ENCODE measurements at places on chromosomes 11 and 22.

DNA sequence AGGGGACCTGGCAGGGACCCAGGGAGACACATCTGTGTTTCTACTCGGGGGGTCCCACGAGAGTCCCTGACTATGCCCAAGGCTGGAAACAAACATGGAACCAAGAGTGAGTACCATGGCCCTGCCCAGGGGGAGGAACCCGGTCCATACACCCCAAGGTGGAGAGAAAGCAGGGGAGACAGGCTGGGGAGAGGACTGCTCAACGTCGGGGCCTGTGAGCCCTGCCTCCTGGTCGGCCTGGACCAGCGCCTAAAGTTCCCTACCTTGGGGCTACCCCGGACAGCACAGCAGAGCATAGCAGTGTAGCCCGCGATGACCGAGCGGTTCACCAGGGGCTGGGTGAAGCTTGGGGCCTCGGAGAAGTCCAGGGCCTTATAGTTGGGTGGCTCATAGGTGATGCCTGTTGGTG is 20.2 kb downstream of the MYBPC3 start:
- no peak for DNase-seq

DNA sequence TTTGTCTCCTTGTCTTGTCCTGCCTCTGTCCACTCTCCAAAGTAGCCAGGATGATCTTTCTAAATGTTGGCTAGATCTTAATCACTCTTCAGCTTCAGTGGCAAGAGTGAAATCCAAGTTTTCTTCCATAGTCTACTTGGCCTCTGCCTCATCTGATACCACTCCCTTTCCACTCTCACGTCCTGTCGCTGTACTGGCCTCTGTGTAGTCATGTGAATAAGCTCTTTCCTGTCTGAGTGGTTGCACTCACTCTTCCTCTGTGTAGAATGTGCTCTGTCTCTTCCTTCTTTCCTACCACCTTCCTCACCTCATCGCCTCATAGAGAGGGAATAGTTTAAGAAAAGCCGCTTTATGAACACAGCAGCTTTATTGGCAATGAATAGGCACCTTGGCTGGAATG is 86.5 kb downstream of the WNT11 start:
- DNase-seq: no peak

GRCh38 chr11:74157169-74157568 is 13.6 kb downstream of the C2CD3 start:
- DNase-seq: no peak

GRCh38 chr11:69416143-69416515 is 65.3 kb upstream of the LINC01488 start:
- no peak for DNase-seq

- no peak for DNase-seq
Observed at GRCh38 chr22:31578171-31578570, 81.8 kb downstream of the SFI1 start.

- no peak for DNase-seq
Observed at GRCh38 chr11:116742104-116742503, 30.7 kb downstream of the BUD13 start.

DNA sequence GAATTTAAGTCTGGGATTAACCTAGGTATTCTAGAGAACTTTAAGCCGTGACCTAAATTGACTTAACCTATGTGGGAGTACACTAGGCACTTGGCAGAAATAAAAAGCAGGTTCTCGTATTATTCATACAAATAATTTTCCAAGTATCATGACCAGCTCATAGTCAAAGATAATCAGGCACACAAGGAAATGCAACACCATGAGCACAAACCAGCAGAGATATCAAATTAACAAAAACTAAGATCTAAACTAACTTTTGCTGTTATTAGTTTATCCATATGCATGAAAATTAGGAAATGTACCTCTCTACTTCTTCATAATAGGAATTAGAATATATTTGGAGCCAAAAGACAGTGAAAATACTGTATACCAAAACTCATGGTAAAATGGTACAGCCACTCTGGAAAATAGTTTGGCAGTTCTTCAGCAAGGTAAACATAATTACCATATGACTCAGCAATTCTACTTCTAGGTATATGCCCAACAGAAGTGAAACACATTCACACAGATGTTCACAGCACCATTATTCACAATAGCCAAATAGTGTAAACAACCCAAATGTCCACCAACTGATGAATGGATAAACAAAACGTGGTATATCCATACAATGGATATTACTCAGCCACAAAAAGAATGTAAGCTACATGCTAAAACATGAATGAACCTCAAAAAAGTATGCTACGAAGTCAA is 154.1 kb downstream of the ENTHD1 start:
- DNase-seq: no peak

GRCh38 chr22:25083056-25083806 is 116.4 kb upstream of the CRYBB3 start:
- no peak for DNase-seq

- no peak for DNase-seq
Observed at GRCh38 chr11:108985945-108986279, 321.0 kb downstream of the DDX10 start.

GRCh38 chr11:119378851-119379465 is 2.5 kb downstream of the USP2 start:
- peak; percentile 15 for DNase-seq

DNA sequence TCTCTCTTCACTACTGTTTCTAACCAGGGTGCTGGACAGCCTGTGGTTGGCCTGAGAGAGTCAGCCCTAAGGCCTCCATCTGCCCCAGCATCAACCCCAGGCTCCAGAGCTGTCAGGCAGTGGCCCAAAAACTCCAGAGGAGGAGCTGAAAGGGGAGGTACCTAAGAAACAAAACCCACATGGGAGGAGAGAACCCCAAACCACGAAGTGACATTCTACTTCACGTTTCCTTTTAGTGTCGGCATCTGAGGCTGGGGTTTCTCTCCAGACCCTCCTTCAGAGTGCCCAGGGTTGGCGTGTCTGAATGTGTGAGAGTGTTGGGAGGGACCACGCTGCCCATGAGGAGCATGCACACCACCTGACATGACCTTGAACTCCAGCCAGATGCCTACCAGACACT is 69.8 kb upstream of the NNMT start:
- no peak for DNase-seq

DNA sequence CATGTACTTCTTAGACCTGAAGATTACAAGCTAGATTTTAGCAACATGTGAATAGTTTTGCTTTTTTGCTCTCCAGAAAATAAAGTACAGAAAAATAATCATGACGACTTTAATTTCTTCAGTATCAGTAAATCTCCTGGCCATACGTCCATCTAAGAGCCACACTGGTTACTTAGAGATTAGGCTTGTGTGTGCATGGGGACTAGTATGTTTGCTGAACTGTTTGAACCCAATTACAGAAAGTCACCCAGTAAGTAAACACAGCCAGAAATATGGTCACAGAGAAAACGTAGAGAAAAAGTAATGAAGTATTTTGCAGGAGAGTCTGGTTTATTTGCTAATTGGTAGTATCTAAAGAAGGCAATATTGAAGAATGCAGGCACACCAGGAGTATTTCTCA is 1053.6 kb upstream of the CCDC90B start:
- DNase-seq: no peak

- no peak for DNase-seq
Observed at GRCh38 chr11:61110255-61111049, 8.2 kb downstream of the CD5 start.

- DNase-seq: no peak
Observed at GRCh38 chr11:128318856-128319474, 268.4 kb downstream of the ETS1 start.

DNA sequence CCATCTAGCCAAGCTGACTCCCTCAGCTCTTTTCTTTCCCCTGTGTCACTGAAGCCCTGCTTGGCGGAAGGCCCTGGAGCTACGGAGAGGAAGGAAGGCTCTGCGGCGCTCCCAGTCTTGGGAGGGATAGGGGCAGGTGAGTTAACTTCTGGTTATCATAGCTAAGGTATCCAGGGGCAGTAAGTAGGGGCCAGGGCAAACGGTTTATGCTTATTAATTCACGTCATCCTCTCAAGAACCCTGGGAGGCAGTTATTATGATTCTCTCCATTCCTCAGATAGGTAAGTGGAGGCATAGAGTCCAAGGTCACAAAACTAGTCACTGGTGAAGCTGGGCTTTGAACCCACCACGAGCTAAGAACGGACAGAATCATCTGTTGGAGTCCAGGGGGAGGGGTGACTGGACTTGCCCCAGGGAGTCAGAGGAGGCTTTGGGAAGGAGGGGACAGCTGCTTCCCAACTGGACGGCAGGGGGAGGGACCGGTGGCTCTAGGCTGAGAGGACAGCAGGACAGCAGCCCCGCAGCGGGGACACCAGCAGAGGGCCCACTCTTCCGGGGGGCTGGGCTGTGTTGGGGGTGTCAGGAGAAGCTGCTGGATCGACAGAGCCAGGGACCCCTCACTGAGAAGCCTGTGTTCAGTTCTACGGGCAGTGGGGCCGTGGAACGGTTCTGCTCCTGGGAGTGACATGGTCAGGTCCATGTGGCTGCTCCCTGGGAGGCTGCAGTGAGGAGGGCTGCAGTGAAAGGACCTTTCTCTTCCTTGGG is 3.5 kb downstream of the BAIAP2L2 start:
- DNase-seq: no peak

DNA sequence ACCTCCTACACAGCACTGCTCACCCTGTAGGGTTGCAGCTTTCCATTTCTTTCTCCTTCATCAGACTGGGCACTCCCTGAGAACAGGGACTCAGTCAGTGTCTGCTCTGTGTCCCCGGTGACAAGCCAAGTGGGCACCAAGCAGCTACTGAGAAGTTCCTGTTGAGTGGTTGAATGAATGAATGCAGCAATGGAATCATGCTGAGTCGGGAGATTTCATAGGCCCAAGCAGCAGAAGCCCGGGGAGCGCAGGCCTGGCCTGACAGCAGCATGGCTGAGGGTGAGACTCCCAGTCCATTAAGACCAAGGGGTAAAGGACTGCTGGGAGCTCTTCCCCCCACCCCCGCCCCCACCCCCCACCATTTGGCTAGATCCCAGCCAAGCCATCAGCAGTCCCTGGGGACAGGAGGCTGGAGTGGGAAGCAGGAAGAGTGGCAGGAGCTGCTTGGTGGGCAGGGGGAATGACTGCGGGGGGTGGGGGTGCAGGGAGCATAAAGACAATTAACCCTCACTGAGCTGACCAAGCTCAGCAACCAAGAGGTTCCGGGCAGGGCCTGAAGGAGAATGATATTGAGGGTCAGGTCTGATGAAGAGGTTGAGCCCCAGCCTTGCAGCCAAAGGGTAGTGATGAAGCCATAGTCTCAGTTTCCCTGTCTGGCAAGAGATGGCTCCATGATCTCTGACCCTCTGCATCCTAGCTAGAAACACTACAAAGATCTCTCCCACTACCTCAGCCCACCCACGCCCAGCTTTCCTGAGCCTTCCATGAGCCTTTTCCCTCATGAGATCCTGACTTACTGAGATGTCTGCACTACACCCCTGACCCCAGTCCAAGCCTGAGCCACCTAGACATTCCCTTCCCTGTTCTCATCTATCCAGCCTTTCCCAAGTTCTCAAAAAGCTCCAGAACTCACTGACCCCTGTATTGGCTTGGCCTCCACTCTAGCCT is 2.8 kb downstream of the PDE2A start:
- DNase-seq: no peak

GRCh38 chr11:72609045-72609444 is 65.2 kb downstream of the PDE2A start:
- no peak for DNase-seq

GRCh38 chr11:75424396-75424795 is 8.6 kb downstream of the KLHL35 start:
- no peak for DNase-seq

DNA sequence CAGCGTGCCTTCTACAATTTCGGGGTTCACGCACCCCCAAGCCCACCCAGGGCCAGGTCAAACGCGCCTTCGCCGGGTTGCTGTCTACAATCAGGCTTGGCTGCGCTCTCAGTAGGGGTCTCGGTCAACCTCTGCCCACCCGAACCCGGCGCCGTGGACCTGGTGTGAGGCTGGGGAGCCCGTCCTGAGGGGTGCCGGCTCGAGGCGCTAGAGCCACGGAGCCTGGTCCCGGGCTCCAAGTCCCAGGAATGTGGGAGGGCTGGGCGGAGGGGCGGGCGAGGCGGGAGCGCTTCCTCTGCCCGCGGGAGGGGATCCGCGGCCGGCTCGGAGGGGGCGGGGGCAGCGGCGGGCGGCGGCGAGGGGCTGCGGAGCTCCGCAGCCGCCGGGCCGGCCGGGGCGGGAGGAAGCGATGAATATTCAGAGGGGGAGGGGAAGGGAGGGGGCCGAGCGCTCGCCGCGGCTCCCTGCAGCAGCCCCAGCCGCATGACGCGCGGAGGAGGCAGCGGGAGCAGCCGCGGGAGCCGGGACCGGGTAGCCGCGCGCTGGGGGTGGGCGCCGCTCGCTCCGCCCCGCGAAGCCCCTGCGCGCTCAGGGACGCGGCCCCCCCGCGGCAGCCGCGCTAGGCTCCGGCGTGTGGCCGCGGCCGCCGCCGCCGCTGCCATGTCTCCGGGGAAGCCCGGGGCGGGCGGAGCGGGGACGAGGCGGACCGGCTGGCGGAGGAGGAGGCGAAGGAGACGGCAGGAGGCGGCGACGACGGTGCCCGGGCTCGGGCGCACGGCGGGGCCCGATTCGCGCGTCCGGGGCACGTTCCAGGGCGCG is at the start of gene PTPRJ:
PTPRJ (plus strand) TSS at position 472 of the 819 bp plus-strand sequence. CDS start 354 bp downstream, outside the sequence.
- peak; percentile 93 for DNase-seq

DNA sequence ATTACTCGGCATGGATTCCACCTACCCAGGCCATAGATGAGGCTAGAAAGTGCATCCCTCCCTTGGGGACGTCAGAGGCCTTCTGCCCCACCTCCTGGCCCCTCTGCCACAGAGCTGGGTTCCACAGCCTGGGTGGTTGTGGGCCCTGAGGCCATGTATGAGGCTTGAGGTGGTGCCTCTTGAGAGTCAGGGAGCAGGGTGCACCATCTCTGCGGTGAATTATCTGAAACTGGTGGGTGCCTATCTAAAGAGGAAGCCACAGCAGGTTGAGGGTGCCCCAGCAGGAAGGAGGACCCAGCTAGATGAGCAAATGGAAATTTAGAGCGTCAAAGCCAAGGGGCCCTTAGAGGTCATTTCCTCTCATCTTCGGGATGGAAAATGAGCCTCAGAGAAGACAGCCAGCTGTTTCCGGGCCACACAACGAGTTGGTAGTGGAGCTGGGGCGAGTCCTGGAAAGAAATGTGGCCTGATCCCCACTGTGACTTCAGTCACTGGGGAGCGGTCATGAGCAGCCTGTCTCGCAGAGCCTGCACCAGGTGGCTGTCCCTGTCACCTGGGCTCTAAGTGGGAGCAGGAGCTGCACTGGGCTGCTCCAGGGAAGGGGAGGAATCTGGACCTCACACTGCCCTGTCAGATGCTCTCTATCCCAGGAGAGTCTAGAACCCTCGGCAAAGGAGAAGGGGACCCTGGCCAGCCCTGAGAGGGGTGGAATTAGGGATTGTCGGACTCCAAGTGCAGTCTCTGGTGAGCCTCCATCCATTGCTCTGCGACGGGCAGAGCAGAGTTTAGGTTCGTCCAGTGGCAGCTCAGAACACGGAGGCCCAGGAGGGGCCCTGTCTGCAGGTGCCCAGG is 7.3 kb downstream of the ADORA2A start:
- DNase-seq: no peak

DNA sequence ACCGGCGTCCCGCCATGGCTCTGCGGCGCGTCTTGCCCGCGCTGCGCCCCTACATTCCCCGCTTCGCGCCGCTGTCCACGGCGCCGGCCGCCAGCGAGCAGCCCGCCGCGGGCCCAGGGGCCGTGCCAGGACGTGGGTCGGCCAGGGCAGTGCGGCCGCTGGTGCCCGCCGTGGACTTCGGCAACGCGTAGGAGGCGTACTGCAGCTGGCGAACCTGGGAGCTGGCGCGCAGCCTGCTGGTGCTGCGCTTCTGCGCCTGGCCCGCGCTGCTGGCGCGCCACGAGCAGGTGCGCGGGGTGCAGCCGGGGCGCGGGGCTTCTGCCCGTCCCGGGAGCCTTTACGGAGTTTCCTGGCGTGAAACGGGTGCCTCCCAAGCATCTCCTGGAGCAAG is 20.1 kb downstream of the DGCR6L start:
- peak; percentile 40 for DNase-seq

- DNase-seq: no peak
Observed at GRCh38 chr11:45149483-45150056, 3.1 kb downstream of the PRDM11 start.
